ENCODE measurements at places on chromosomes 5 and 9.

DNA sequence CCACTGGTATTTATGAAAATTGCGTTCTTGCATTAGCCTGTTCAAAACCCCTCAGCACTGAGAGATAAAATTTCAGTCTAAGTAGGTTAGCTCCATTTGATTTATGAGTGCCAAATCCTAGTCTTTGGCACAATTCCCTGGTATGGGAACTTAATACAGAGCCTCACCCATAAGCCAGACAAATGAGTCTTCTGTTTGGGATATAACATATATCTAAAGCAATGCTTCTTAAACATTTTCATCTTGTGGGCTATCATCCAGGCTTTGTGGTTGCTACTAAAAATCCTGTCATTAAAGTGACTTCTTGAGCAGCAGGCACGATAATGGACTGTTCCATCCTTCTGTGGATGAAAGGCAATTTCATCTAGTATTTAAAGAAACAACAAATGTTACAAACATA lies 419.5 kb upstream of the ACTBL2 start:
- DNase-seq = no peak

GRCh38 chr9:87517732-87518131 lies 20.1 kb downstream of the DAPK1 start:
- no peak for DNase-seq

DNA sequence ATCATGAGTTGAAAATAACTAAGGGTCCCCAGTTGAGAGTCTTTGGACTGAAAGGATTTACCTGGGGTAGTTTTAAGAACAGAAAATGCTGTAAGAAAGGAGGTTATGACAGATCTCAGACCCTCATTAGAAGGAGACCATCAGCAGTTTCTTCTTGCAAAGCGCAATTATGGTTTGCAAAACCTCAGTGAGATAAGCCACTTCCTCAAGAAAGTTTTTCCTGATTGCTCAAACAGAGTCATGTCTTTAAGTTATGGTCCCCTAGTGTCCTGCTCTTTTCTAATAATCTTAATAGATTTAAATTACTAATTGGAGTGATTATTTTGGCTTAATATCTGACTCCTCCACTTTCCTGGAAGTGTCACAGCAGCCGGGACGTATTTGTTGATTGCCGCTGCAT lies 293.2 kb upstream of the KLF4 start:
- no peak for DNase-seq

DNA sequence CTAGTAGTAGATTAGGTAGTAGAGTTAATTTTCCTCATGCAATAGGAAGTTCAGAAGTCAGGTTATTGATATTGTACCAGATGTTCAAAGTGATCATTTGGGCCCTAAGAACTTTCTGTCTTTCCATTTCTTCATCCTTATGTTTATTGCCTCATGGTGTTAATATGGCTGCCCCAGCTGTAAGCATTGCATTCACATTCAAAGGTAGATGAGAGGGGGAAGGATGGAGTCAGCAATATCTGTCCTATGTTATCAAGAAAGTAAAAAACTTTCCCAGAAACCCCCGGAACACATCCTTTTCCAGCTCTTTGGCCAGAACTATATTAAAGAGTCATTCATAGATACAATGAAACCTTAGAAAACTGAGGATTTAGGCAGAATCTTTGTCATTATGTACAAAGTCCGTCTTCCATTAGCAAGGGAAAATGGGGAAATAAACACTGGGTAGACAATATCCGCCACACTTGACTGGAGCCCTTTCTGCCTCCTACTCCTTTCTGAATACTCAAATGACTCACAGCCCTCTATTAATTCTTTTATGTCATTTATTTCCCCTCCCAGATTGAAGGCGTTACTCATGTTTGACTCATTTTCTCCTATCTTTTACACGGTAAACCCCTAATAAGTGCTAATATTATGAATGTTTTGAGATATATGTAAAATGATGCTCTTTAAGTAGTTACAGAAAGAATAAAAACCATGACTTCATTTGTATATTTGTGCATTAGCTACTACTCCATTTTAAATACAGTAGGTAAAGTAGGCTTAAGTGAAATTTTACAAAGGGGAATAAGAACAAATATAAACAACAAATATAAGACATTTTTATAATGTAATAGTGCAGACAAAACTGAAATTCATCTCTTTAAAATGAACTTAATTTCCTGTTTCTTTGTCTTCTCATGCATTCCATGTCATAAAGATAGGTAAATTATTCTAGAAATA lies 127.6 kb downstream of the SLF1 start:
- DNase-seq = no peak

- no peak for DNase-seq
Observed at GRCh38 chr5:97150401-97150800, 8.0 kb upstream of the LIX1 start.
